Kidney (tissue), 22 donors: ENCODE measurements at places on chromosomes 16 and 17. TPM values are rescaled to one million over a fixed set of nuclear protein-coding genes. Genes with fewer than 3 reads are reported as not detected.

GRCh38 chr16:79628988-79629387 is 28.5 kb upstream of the MAF start:
- no peak for DNase-seq
- no peak overlapping the region for H3K4me3 ChIP-seq
- no peaks in the 10 kb centered on the region for H3K27me3 ChIP-seq
- no peak overlapping the region for H3K27ac ChIP-seq
- H3K36me3 ChIP-seq: no peaks in the 10 kb centered on the region

DNA sequence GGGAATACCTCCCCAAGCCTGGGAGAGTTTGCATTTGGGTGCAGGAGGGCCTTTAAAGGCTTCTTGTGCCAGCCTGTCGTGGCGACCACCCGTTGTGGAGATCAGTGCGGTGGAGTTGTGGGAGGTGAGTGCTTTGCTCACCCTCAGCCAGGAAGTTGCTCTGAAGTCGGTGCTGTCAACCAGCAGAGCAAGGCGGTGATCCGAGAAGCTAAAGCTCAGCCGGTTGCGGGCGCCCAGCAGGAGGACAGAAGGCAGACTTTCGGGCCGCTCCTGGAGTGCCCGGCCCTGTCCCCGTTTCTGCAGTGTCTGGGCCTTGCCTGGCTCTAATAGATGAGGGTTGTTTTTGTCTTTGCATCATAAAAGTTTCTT is 1.4 kb downstream of the UBE2I start:
- no peak for DNase-seq
- H3K4me3 ChIP-seq: peak overlapping the region; percentile 70
- H3K36me3 ChIP-seq: peaks cover 9% of the 10 kb centered on the region
- H3K27ac ChIP-seq: peak overlapping the region; percentile 8

GRCh38 chr17:57556977-57557376 is 188.1 kb downstream of the CCDC182 start:
- H3K27me3 ChIP-seq: no peaks in the 10 kb centered on the region
- no peak overlapping the region for H3K4me3 ChIP-seq
- no peaks in the 10 kb centered on the region for H3K36me3 ChIP-seq
- peaks cover 11% of the 10 kb centered on the region for H3K4me1 ChIP-seq
- DNase-seq: no peak

Gene KLHL36
- 76.6 TPM for total RNA-seq

Gene SLX4
- 4.8 TPM for total RNA-seq

Gene C16orf89
- total RNA-seq: 5.4 TPM
